ENCODE measurements at places on chromosomes 16 and 17.

- no peak for DNase-seq
These were observed 8.4 kb upstream of the GHDC start for GRCh38 chr17:42202696-42203095.

DNA sequence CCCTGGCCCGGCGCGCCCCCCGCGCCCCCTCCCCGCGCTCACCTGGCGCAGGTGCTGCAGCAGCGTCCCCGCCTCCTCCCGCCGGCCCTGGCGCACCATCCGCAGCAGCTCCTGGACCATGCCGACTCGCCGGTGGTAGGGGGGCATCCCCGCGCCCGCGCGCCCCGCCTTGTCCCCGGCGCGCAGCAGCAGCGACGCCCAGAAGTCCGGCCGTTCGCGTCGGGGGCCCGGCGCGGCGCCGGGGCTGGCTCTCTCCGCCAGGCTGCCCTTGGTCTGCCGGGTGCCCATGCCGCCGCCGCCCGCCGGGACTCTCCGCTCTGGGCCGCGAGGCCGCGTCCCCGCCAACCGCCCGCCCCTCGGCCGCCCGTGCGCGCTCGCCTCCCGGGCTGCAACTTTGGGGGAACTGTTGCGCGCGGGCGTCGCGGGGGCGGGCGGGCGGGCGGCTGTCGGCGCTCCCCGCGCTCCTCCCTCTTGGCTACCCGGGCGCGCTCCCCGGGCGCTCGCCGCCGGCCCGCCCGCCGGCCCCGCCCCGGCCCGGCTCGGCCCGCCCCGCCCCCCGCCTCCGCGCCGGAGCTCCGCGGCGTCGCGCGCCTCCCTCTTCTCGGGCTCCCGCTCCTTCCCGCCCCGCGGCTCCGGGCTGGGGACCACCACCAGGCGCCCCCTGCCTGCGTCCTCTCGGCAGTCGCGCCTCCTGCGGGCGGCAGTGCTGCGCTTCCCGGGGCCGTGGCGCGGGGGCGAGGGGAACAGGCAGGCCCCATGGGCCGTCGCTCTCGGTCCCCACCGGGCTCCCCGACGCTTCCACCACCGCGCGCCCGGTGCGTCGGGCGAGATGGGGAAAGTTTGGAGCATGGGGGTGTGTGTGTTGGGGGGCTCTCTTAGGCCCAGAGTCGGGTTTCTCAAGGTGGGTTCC is at the start of gene LRRC75A:
LRRC75A (minus strand) TSS at position 491 of the 910 bp plus-strand sequence; CDS start at position 288, 203 bp downstream.
- no peak for DNase-seq

- DNase-seq, result no peak
These were observed 940.4 kb downstream of the KCNJ2 start for GRCh38 chr17:71109697-71110096.

GRCh38 chr16:88824256-88825077 is 12.7 kb upstream of the APRT start:
- no peak for DNase-seq

GRCh38 chr16:48445782-48446533 is 60.7 kb upstream of the SIAH1 start:
- DNase-seq, result no peak

GRCh38 chr16:4703906-4704305 is 10.5 kb downstream of the NUDT16L1 start:
- DNase-seq, result no peak

- no peak for DNase-seq
These were observed 562.0 kb upstream of the GOT2 start for GRCh38 chr16:59295993-59296736.

DNA sequence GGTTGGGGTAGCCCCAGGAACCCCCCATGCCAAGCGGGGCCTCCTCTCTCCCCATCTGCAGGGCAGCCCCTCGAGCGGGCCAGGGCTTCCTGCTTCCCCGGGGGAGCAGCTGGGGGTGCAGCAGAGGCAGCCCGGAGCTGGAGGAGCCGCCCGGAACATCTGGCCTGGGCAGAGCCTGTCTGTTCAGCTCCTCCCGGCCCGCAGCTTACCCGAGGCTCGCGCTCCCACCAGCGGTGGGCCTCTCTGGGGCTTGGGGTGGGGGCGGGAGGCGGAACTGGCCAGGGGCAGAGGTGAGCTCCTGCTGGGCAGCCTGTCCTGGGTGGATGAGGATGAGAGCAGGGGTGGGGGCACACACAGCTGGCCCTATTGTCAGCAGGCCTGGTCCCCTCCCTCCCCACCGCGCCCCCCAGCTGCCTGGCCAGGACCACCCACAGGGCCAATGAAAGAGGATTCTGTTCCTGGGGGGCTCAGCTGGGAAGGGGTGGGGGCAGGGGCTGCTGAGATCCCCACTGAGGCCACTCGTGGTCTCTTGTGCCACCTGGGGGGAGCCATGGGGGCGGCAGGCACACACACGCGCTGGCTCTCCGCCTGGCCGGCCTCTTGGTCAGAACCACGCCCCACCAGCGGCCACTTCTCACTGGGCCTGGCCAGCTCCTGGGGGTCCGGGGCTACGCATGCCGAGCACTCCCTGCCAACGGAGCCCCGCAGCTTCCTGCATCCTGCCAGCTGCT is 34.7 kb downstream of the BAHCC1 start:
- DNase-seq, result no peak

- no peak for DNase-seq
These were observed 3.7 kb upstream of the KREMEN2 start for GRCh38 chr16:2960183-2961010.

DNA sequence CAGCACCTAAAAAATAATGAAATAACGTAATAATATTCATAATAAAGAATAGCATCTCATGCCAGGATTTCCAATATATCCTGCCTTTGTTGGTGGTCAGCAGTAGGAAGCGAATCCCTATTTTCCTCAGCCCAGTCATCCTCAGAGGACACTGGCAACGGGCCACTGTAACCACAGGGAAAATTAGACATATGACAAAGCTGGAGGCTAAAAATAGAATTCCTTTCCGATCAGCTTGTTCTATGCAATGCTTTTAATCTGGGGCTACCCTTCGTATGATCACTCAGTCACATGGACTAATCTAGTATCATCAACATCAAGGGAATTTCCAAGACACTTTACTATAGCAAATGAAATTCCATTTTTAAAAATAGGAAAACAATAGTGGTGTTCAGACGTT is 246.9 kb upstream of the KCNJ16 start:
- no peak for DNase-seq

- no peak for DNase-seq
These were observed 3.5 kb downstream of the KRT40 start for GRCh38 chr17:40980596-40980995.

GRCh38 chr16:21708533-21709115 is 44.9 kb downstream of the OTOA start:
- peak; percentile 23 for DNase-seq

DNA sequence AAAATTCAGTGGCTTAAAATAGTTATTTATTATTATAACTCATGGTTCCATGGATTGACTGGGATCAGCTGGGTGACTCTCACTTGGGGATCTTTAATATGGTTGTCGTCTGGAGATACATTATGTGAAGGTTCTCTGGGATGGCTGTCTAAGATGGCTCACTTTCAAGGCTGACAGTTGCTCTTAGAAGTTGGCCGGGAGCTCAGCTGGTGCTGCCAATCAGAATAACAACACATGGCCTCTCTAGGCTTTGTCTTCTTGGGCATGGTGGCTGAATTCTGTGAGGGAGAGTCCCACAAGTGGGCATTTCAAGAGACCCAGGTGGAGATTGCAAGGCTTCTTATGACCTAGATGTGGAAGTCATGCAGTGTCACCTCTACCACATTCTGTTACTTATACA is 269.7 kb downstream of the CA10 start:
- no peak for DNase-seq

GRCh38 chr17:33945646-33946546 is 309.2 kb upstream of the CCL2 start:
- DNase-seq, result no peak

- no peak for DNase-seq
These were observed 19.9 kb upstream of the OSGIN1 start for GRCh38 chr16:83932955-83933673.

DNA sequence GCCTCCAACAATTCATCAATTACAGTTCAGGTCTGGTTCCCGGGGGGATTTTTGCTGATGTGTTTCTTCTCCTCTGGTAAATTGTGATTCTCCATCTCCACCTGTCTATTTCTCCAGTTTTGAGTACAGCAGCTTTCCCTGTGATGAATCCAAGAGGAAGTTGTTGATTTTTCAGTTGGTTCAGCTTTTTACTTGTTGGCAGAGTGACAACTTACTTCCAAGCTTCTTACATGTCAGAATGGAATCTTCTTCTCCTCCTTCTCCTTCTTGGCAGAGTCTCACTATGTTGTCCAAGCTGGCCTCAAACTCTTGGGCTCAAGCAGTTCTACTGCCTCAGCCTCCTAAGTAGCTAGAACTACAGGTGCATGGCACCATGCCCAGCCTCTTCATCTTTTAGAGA is 33.4 kb upstream of the TMEM92 start:
- DNase-seq, result no peak

- no peak for DNase-seq
These were observed 29.0 kb upstream of the ATP2C2 start for GRCh38 chr16:84339311-84339710.

DNA sequence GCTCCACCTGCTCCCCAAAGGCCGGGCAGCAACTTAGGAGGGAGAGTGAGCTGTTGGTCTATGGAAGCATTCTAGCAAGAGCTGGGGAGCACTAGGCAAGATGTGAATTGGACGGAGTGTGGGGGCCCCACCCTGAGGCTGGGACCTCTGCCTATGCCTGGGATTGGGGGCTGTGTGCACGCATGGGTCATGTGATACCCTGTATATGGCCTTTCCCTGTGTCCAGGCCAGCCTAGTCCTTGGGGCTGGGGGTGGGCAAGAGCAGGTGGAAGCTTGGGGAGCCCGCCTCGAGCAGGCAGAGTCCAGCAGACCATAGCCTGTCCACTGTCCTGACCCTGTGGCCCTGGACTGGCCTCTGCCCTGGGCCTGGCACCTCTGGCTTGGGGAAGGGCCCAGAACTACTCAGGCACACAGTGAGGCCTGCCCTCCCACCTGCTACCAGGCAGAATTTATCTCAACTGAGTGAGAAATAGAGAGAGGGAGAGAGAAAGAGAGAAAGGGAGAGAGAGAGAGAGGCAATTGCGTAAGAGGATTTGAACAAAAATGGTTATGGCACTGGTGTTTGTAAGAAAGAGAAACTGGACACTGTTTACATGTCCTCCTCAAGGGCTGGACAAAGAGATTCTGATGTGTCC is 19.1 kb downstream of the PDP2 start:
- DNase-seq, result no peak

DNA sequence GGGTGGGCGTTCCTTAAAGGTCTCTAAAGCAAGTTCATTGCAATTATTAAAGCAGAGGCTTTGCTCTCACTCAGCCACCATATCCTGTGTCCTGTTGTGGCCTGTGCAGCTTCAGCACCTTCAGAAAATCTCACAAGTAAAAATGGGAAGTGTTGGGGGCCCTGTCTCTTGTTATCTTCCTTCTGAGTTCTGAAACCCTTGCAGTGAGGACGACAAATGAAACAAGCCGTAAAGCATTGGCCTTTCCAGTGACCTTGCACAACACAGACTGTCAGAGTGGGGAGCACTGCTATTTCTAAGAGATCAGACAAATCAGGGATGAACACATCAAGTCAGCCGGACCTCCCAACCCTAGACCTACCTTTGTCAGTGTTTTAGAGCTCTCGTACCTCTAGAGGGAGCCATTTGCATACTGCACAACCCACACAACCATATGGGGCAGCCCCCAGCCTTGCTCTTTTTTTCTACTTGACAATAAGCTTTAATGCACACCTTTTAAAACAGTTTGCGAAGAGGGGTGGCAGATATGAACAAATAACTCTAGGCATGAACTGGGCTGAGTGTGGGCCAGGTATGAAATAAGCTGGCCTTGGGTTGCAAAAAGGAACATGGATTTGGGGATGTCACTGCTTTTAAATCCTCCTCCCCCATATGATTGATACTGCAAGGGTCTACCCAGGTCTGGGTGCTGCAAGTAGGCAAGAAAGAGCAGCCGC is 89.8 kb downstream of the KATNIP start:
- no peak for DNase-seq

DNA sequence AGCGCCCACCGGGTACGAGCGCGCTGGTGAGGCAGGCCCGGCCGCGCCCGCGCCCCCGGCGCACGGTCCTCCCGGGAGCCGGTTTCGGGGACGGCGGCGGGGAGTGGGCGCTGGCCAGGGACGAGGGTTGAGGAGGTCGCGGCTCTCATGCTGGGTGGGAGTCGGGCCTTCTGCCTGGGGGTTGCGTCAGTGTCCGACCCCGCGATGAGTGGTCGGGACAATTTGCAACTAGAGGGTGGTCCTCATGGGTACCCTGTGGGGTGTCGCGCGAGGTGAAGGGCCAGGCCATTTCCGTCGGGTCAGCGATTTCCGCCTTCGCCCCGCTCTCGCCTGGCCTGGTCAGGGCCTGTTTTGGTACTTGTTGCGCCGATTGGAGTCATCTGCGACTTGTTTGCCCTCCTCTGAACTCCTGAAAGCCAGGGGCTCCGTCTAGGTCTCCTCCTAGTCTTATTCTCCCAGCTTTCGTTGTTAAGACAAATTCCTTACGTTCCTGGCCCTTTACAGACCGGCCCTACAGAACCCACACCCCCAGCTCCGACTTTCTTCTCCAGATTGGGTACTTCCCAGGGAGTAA is 14.9 kb downstream of the NAA60 start:
- DNase-seq, result no peak

DNA sequence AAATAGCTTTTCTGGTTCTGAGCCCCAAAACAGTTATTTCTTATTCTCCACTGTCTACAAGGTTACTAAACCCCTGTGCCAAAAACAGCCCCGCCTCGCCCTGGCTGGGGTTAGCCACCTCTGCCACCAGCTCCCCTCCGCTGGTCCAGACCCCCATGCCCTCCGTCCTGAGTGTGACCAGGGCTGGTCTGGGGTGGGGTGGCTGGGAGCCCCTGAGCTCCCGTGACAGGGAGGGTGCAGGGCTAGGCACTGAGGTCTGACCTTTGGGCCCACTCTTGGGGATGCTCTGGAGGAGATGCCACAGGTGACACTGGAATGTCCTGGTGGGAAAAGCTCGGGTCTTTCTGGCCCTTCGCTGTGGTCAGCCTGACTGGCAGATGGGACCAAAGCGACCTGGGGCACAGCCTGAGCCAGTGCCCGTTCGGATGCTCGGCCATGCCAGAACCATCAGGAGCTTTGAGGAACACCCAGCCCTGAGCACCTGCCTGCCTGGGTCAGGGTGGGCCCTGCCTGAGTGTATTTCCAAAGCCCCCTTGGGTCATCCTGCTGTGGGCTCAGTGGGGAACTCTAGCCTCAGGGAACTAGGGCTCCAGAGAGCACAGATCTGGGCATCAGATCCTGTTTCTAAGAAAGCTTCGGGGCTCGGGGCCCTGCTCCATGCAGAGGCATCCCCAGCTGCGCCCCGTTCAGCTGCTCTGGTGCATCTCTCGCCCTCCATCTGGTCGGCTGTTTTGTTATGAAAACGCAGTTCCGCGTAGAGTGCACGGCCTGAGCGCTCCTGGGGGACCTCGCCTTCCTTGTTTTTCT is 72.1 kb upstream of the GNG13 start:
- no peak for DNase-seq

- DNase-seq, result no peak
These were observed 3.0 kb downstream of the CBX8 start for GRCh38 chr17:79793924-79794304.

Measured in NCI-H1436 treated with DMSO at 0.1 percent for 48 hours (cell line).